ENCODE measurements at places on chromosomes 13 and 19. TPM values are rescaled to one million over a fixed set of nuclear protein-coding genes. Genes with fewer than 3 reads are reported as not detected.
A peak's percentile ranks its signal among the peaks of the same experiment; 100 is the strongest.

DNA sequence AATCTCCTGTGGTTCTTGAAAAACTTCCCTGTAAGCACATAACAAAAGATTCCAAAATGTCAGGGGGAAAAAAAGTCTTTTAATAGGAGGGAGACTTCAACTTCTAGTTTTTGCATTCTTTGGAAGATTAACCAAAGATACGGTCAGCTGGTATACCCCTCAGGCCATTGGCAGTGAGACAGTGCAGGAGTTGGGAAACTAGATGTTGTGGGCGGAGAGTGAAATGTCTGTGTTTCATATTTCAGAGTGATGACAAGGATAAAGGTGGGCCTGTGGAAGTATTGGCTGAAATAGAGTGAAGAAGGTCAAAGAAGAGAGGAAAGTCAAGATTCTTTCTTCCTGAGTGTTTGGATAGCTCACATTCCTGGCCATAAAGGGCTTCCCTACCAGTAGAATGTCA is 40.8 kb downstream of the CYP2B6 start:
- no peak for DNase-seq

Gene TINCR
- 0.19 TPM for total RNA-seq

DNA sequence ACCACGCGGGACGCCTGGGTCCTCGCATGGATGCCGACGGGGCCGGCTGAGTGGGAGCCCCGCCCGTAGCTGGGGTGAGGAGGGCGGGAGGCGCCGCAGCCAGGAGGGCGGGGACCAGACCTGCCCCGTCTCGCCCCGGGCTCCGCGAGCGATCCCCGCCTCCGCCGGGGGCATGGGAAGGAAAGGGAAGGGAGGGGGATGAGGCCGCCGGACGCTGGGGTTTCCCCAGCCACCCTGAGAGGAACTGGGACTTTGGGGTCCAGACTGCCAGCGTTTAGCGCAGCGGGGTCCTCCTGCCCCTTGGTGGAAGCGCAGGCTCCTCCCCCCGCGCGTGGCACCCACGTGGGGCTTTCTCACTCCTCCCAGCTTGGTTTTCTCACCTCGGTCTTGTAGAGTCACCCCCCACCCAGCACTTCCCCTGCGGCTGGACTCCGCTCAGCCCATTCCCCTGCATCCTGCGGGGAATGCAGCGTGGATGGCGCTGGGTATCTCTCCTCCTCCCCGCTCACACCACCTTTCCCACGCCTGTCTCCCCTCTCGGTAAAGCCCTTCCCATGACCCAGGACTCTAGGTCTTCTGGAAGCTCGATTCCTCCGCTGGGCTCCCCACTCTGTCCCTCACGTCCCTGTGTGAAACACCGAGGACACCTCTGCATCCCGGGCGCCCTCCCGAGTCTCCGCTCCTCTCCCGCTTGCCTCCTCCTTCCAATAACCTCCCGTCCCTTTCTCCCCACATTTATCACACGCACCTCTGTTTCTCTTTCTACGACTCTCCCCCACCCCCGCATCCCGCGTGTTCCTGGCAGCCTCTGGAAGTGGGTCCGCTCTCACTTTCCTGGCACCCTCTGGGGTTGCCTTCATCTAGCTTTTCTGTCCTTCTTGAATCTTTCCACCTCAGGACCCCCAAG is 2.1 kb downstream of the TGFB1 start:
- DNase-seq: peak; percentile 61

DNA sequence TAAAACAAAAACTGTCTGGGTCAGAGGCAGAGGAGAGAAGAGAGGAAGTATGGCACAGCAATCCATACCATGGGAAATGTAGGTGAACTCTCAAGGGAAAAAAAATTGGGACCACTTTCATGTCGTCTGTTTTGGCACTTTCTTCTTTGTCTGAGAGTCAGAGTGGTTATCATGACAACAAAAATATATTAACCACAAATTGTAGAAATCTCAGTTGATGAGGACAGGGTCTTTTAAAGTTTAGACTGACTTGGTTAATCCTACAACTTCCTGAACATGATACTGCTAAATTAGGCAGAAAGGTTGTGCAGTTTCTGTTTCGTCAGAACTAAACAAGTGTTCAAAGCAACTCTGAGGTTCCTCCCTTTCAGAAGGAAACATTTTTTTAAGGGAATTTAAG is 15.2 kb downstream of the KLF5 start:
- DNase-seq: no peak

Gene CPAMD8
- 4.2 TPM for total RNA-seq

DNA sequence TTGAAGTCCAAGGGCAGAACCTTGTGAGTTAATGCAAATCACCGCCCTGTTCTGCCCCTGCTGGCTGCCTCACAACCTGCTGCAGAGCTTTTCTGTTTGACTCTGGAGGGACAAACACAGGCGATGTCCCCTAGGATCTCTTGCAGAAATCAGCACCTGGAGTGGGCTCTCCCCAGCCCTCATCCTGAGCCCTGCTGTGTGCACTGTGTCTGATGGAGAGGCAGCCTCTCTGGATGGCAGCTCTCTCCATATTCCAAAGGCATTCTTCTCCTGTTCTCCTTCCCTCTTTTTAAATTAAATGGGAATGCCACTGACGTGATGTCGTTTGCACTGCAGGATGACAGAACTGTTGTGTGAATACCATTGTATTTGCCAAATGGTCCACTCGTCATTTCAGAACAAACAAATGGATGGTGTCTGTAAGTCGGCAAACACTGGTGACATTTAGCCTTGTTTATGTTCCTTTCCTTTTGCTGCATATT is 184.1 kb downstream of the ZNF536 start:
- no peak for DNase-seq

DNA sequence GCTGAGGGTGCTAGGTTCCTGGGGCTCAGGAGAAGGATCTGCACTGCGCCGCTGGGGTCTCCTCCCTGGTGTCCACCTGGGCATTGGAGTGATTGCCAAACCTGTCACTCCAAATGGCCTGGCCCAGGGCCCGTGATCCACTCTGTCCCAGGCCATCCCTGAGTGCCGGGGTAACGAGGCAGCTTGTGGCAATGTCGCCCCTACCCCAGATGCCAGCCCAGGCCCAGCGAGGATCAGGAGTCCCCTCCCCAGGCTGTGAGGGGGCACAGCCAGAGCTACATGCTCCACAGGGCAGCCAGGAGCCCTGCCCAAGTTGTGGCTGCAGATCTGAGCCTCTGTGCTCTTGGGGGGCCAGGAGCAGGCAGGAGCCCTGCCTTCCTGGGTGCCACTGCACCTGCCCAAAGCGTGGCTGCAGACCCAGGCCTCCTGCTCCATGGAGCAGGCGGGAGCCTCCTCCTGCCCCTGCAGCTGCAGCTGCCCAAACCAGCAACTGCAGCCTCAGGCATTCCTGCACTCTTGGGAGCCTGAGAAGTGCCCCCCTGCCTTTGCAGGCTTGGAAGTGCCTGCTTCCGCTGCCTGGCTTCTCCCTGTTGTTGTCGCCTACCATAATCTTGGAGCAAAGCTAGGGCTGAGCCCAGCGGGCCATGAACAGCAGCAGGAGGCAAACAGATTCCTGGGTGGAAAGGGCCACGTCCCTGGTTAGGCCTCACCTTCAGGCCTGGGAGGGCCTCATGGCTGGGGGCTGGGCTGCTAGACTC is 4.6 kb downstream of the IGFL4 start:
- DNase-seq: no peak

DNA sequence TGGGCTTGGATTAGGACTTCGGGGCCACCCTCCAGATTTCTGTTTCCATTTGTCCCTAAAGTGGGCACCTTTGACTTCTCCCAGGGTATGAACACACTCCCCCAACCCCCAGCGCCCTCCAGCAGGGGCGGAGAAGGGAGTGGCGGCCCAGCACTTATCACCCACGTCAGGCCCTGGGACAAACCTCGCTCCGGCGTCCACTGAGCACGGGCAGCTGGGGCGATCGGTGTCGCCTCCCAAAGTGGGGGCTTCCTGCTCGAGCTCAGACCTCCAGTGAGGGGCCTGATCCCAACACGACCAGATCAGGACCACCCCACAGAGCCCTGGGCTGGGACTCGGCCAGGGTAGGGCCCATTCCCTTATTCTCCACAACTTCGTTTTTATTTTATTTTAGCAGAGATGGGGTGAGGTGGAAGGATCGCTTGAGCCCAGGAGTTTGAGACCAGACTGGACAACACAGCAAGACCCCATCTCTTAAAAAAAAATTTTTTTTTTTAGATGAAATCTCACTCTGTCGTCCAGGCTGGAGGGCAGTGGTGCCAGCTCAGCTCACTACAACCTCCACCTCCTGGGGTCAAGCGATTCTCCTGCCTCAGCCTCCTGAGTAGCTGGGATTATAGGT is 3.7 kb upstream of the TCF3 start:
- DNase-seq: no peak

DNA sequence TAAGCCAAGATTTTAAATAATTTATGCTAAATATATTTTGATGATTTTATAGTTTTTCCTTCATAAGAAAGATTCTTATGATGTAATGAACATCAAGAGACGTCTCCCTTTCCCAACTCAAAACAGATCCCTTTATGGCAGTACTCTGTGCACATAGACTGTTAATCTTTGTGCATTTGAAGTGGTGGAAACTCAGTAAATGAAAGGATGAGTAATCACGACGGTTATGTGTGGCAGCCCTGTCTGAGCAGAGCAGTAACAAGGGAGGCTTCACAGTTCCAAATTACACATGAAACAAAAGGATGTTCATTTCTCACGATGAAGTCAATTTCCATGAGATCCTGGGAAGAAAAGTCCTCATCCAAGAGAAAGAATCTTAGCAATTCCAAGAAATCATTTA is 498.1 kb downstream of the KLF5 start:
- DNase-seq: no peak

GRCh38 chr13:29578300-29579085 is 17.0 kb downstream of the SLC7A1 start:
- DNase-seq: no peak

DNA sequence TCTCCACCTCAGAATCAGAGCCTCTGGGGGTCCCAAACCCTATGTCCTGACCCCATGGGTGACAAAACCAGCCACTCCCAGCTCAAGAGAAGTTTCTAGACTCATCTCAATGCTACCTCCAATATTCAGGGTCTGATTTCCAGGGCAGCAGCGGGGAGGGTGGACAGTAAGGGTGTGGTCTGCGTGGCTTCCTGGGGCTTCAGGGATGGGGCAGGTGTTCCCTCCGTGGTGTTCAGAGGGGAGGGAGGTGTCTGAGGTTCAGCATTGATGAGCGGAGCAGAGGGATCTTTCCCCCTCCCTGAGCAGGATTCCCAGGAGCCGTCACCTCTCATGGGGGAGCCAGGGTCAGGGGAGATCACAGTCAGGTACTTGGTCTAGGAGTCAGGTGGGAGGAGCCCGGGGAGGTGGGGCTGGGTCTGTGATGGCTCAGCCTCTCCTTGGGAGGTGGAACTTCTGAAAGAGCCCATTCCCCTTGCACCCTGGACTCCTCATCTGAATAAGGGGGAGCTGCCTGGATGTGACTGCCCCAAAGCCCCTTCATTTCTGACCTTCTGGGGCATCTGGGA is 2.9 kb downstream of the LILRA2 start:
- no peak for DNase-seq

Gene NLRP4
- total RNA-seq: not detected

Gene KIR2DL4
- not detected for total RNA-seq

- DNase-seq: no peak
These were observed 162.3 kb upstream of the SERP2 start for GRCh38 chr13:44211286-44211685.

Gene PNMA8A
- 8.0 TPM for total RNA-seq

Gene ZNF560
- total RNA-seq: not detected

Gene MAP4K1
- 2.8 TPM for total RNA-seq

DNA sequence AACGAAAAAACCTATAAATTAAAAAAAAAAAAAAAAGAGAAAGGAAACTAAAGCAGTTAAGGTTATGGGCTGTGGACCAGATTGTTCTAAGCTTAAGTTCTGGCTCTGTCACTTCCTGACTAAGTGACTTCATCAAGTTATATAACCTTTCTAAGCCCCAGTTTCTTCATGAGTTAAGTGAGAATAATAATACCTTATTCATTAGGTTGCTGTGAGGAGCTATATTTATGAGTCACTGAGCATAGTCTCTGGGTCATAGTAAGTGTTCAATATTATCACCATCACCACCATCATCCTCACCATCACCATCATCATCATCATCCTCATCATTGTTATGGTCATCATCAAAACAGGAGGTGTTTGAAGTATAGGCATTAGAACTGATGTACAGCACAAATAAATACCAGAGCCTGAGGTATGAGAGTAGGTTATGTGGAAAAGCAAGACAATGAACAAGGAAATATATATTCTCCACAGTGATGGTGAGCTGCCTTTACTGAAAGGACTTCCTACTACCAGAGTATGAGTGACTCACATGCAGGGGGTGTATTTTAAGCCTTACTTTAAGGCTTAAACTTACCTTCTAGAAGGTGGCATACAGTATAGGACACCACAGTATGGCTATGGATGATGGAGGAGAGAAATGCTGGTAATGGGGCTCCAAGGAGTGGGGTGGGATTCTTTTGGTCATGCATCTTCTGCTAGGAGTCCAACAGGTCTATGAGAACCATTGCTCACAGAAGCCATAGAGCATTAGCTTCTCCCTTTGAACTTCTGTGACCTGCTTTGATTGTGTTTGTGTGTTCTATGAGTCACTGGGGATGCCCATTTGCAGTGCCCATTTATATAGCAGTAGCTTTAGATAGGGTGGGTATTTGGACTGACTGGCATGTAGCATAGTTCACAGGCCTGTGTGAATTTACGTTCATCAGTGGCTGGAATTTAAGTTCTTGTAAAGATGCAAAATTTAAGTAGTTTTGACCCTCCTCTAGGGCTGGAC is 104.4 kb downstream of the KLF5 start:
- DNase-seq: no peak

Gene CDX2
- total RNA-seq: 5.1 TPM

Gene LCP1
- total RNA-seq: 28.5 TPM

Gene CYP2A7
- not detected for total RNA-seq

Gene ANO8
- 4.9 TPM for total RNA-seq

- no peak for DNase-seq
These were observed 103.1 kb downstream of the RAP2A start for GRCh38 chr13:97537110-97537509.

Gene KIR3DL3
- not detected for total RNA-seq

GRCh38 chr13:99386911-99387788 is 80.0 kb upstream of the GPR183 start:
- DNase-seq: peak; percentile 20

GRCh38 chr13:109196948-109197347 is 567.5 kb downstream of the MYO16 start:
- DNase-seq: no peak

GRCh38 chr13:94711561-94712286 is 621 bp downstream of the SOX21 start:
- peak; percentile 63 for DNase-seq

Gene GPR183
- 0.24 TPM for total RNA-seq

- no peak for DNase-seq
These were observed 20.2 kb downstream of the ZC3H13 start for GRCh38 chr13:46032341-46032740.

- DNase-seq: no peak
These were observed 82.7 kb upstream of the PCDH8 start for GRCh38 chr13:52931131-52931530.

Data from pancreas (tissue), 10 donors.